Esophagus squamous epithelium (tissue), 5 donors: ENCODE measurements at places on chromosomes 4 and X. TPM values are rescaled to one million over a fixed set of nuclear protein-coding genes. Genes with fewer than 3 reads are reported as not detected.

GRCh38 chr4:17370818-17371217 is 141.1 kb downstream of the QDPR start:
- no peak for DNase-seq

DNA sequence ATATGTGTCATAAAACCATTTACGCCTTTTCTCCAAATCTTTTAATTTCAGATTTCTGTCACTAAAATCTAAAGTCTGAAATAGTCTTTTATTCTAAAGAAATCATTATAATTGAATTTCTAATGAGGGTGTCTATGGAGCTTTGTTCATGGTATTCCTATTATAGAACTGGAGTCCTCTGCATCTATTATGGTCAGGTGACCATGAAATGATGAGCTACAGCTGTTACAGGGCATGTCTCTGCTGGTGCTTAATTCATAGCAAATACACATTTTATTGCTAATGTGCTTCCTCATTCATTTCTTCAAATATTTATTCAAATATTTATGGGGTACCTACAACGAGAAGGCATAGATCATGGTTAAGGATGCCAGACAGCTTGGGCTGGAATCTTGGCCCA is 126.1 kb downstream of the NAA11 start:
- no peak for DNase-seq

DNA sequence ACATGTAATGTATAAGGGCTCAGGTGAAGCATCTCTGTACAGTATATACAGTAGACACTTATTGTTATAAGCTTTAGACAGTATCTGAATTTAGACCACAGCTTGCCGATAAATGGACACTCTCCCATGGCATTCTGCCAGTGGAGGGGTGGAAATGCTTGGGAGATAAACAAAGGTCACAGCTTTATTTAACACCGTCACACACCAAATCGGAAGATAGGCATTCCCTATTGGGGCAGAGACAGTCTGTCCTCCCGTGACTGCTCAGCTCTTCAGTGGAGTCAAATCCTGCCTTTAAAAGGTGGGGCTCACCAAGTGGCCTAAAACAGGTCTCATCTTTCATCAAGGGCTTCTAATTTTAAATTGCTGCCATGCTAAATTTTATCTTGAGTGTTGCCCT is 178.8 kb downstream of the CAMK2D start:
- no peak for DNase-seq

DNA sequence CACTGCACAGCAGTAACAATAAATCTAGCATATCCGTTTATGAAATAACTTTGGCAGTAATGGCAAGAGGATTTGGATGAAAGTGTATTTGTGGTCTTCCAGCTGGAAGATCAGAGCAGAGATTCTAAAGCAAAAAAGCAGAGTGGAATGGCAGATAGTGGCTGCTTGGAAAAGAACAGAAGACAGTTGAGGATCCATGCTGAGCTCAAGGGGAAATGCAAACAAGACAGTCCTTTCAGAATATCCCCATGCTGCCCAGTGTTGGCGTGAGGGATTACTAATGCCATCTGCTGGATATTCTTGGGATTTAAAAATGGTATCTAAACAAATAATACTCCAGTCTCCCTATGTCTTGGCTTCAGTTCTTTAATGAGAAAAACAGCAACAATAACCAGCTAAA is 629.1 kb upstream of the ATOH1 start:
- DNase-seq: no peak

PLAC1 gene
- 0.38 TPM for total RNA-seq

PPP2R3B gene
- total RNA-seq: 23.0 TPM

DNA sequence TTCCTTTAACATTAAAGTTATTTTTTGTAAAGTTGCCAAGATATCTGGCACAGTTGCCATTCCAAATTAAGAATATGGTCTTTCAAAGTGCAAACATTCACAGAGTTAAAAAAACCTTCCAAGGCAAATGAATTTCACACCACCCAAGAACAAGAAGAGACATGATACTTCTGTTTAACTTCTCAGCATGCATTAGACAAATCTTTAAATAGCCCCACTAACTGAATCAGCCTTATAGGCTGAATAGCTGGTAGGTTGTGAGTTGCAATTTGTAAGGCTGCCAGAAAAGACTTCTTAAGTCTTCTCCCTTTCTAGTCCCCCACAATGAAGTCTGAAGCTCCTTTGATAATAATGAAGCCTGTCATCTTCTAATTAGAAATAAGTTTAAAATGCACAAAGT is 95.6 kb downstream of the MAPK10 start:
- no peak for DNase-seq

GYG2 gene
- total RNA-seq: not detected
